ENCODE measurements at places on chromosomes 4 and X.

DNA sequence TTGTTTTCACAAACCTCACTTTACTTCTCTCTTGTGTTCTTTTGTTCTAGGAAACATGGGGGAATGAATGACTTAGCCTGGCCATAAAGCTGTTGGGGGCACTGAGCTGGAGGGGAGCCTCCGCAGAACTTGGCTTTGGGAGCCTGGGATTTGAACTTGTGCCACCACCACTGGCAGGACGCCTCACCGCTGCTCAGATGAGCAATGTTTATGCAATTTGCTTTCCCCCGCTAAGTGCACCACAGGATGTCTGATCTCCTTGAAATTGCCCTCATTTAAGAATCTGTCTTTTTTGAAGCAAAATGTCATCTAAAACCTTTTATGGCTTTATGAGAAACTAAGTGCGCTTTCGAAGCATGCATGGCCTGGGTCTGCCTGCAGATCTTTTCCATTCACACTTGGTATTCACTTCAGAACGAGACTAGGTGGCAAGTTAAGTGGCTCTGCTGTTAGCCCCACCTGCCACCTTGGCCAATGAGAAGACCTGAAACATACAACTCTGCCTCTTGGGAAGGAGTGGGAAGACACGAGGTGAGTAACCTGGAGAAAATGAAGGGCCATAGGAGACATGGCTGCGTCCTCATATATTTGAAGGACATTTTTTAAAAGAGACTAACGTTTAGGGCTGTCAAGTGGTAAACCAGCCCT lies 119.3 kb downstream of the LDB2 start:
- DNase-seq, result peak; percentile 66

- no peak for DNase-seq
Observed at GRCh38 chrX:130402208-130402684, 459 bp downstream of the RBMX2 start.

GRCh38 chr4:168882650-168883233 lies 127.3 kb downstream of the CBR4 start:
- no peak for DNase-seq

DNA sequence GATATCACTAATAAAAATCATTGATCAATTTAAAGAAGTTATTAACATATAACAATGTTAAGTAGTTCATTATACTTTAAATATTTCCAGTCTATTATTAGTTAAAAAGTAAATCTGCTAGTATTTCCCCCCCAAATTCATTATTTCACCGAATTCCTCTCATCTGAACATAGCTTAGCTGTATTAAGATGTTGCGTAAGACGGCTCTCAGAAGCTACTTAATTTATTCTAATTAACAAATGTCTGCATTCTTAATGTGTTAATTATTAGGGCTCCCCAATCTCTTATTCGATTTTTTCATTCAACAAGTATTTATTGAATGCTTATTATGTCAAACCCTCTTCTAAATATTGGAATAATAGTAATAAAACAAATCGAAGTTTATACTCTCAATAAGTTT lies 290.7 kb downstream of the TRIML1 start:
- DNase-seq, result no peak

GRCh38 chr4:76198411-76199237 lies 15.0 kb downstream of the SCARB2 start:
- DNase-seq, result peak; percentile 36

Data from A673 (cell line).